ENCODE measurements at places on chromosomes 3 and 15.

DNA sequence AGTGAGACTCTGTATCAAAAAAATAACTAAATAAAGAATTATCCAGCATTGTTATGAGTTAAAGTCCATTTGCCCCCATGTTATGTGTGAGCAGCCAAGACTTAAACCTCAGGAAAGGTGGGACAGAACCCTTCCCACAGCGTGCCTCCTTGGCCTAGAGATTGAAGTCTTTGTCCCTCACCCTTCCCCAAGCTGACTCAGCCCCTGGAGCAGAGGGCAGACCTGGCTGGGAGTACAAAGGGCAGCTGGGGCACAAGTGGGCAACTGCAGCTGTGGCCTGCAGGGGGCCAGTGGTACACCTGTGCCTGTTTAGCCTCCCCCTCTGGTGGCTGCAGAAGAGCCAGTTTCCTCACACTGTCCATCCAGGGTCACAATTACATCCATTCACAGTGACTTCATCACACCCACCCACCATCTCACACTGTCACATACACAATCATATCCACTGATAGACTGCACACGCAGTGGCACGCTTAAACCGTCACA lies 940 bp upstream of the ACY1 start:
- no peak for DNase-seq

DNA sequence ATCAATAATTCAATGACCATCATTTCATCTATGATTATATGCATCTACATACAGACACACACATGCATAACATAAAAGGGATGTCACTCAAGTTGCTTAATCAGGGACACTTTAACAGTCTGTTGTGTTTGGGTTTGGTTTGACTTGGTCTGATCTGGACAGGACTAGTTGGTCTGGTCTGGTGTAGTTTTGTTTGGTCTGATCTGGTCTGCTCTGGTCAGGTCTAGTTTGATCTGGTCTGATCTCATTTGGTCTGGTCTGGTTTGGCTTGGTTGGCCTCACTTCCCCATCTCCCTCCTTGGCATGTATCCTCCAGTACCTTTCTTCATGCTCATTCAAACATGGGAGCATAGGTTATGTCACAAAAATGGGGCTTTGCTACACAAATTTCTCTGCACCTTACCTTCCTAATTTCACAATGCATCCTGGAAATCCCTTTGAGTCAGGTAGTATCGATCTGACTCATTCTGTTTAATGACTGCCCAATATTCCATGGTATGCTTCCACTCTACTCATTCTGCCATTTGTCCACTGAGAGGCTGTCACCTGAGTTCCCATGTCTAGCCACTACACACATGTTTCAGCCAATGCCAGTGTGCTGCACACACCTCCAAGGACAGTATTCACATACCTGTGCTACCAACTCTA lies 73.0 kb upstream of the TPM1 start:
- no peak for DNase-seq

- no peak for DNase-seq
Observed at GRCh38 chr15:33086500-33087121, 107.9 kb downstream of the FMN1 start.

GRCh38 chr3:58072052-58072762 lies 64.0 kb downstream of the FLNB start:
- no peak for DNase-seq

- no peak for DNase-seq
Observed at GRCh38 chr3:13292375-13292774, 127.7 kb downstream of the NUP210 start.

DNA sequence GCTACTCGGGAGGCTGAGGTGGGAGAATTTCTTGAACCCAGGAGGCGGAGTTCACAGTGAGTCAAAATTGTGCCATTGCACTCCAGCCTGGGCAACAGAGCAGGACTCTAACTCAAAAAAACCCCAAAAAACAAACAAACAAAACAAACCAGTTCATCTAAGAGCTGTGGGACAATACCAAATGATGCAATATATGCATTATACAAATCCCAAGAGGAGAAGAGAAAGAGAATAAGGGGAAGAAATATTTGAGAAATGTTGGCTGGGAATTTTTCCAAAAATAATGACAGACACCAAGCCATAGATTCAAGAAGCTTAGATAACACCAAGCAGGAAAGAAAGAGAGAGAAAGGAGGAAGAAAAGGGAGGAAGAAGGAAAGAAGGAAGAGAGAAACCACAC lies 82.5 kb downstream of the KLF13 start:
- DNase-seq = no peak

- no peak for DNase-seq
Observed at GRCh38 chr3:83890763-83891135, 1068.0 kb upstream of the CADM2 start.

- peak; percentile 89 for DNase-seq
Observed at GRCh38 chr3:35664460-35664919, 25.2 kb downstream of the ARPP21 start.

GRCh38 chr3:23760871-23761373 lies 44.8 kb upstream of the UBE2E1 start:
- no peak for DNase-seq

DNA sequence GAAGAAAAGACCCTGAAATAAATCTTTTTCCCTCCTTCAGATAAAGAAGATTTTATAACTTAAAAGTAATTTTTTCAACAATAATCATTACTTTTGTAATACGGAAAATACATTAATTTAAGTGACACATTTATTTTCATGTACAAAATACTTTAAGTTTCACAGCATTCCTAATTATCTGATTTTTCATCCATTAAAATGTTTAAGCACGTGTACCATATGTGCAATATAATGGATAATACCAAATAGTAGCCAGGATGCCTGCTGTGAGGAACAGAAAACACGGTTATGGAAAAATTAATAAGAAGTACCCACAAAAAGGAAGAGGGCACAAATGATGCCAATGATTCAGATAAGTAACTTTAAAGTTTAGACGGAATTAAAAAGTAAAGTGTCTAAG lies 33.5 kb downstream of the ADAM10 start:
- no peak for DNase-seq

- DNase-seq = no peak
Observed at GRCh38 chr3:16186086-16186485, 11.6 kb downstream of the GALNT15 start.

- DNase-seq = no peak
Observed at GRCh38 chr3:153639631-153640030, 477.6 kb downstream of the RAP2B start.

GRCh38 chr3:47851888-47852603 lies 49.1 kb downstream of the DHX30 start:
- DNase-seq = no peak

DNA sequence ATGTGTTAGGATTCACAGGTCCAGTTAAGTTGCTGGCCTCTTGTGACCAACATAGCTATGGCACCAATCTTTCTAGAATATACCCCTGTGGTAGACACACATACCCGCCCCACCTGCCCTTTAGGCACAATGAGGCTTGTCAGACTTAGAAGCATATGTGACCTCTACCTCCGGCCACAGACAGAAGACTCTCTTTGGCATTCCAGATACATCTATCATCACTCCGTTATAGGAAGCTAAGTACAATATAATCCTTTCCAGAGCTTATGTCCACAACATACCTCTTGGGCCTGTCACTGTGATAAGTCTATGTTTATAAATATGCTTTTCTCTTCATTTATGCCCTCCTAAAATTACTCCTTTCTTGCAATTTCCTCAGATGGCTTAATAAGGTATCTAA lies 39.8 kb downstream of the CD47 start:
- no peak for DNase-seq

- DNase-seq = no peak
Observed at GRCh38 chr3:21795921-21796320, 44.9 kb upstream of the ZNF385D start.

DNA sequence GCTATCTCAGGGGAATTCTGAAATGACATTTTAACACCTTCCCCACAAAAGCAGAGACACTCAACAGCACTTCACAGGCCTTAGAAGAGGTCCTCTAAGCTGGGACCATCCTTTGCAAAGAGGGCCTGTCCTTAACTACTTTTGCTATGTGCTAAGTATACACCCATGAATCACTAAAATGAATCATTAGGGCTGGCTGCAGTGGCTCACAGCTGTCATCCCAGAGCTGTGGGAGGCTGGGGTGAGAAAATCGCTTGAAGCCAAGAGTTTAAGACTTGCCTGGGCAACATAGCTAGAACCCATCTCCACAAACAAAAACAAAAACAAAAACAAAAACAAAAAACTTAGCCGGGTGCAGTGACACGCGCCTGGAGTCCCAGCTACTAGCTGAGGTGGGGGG lies 53.9 kb upstream of the MELTF start:
- DNase-seq = no peak

GRCh38 chr3:122415104-122415744 lies 638 bp downstream of the WDR5B start:
- peak; percentile 64 for DNase-seq

- DNase-seq = no peak
Observed at GRCh38 chr15:93985176-93985575, 246.2 kb upstream of the MCTP2 start.

DNA sequence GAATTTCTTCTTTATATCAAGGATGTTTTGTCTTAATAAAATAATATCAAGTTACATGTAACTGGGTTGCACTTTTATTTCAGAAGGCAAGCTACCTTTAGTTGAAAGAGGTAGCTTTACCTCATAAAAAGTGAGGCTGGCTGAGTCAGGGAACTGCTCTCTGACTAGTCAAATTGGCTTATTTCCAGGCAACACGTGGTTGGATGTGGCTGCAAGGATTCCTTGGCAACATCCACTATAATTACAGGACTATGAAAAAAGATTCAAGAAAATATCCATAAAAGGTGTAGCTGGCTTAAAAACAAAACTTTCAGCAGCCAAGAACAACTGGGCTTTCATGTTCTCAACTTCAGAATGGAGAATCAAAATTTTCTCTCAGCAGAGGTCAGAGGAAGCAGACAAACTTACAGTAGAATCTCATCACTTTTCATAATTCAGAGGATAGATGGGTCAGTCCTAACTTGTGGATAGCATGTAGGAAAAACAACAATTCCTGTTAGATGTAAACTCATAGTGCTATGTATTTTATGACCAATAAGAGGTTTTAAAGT lies 779.1 kb downstream of the MECOM start:
- no peak for DNase-seq

- no peak for DNase-seq
Observed at GRCh38 chr3:150790629-150791028, 27.7 kb upstream of the SIAH2 start.

- no peak for DNase-seq
Observed at GRCh38 chr15:75195122-75195765, 6.4 kb upstream of the C15orf39 start.

- no peak for DNase-seq
Observed at GRCh38 chr3:193812078-193812725, 219.2 kb downstream of the OPA1 start.

DNA sequence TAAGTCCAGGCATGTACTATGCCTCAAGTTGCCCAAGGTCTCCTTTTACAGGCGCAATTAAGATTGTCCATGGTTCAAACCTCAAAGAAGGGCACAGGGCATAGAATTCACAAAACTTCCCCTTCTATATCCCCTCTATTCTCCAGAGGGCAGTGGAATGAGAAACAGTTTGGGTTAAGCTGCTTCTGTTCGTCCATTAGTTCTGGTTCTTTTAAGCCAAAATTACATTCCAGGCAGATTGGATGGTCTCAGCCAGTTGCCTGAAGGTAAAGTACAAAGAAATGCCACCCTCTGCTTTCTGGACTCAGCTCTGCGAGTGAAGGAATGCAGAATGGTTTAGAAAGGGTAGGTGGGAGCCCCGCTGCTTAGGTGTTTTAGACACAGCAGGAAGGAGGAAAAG lies 200.7 kb downstream of the GREM1 start:
- no peak for DNase-seq

GRCh38 chr15:40909662-40910630 lies 15.7 kb downstream of the VPS18 start:
- no peak for DNase-seq

GRCh38 chr3:52277972-52278509 lies 408 bp downstream of the WDR82 start:
- no peak for DNase-seq

GRCh38 chr15:33968224-33968623 lies at the start of gene CHRM5:
Gene CHRM5, plus strand, starts transcription at chr15:33968497. Its CDS starts 94,221 bp downstream, at chr15:34062718.
- no peak for DNase-seq

- DNase-seq = no peak
Observed at GRCh38 chr15:88985547-88986393, 72.6 kb upstream of the MFGE8 start.

DNA sequence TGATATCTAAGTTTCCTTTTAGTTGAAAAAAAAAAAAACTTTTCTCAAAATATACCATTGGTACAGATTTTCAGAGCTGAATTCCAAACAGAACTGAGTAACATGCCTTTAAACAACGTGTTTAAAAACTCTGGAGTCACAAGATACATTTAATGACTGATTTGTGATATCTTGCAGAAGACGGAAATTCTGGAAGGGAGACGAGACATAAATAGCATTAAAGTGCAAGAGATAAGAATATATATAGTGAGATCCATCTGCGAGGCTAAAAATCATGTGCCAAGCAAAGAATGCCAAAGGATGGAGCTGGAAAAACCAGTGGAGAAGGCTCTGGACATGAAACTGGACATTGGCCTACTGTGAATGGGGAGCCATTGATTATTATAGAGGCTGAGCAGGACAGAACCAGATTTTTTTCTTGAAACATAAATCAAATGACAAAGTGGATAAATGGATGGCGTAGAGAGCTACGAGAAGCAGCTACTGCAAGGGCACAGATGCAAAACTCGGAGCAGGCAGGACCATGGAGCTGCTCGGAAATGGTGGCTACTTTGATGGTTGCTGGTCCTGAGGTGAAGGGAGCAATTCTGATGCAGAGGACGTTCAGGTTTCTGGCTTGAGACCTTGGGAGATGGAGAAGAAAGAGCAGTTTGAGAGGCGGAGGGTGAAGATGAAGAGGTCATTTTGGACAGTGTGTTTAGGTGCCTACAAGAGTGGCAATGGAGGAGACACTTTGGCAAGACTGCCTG lies 88.8 kb downstream of the CPN2 start:
- peak; percentile 28 for DNase-seq

GRCh38 chr3:56282341-56282740 lies 185.9 kb downstream of the ERC2 start:
- DNase-seq = no peak

- DNase-seq = peak; percentile 50
Observed at GRCh38 chr15:69288011-69288410, 10.7 kb upstream of the PAQR5 start.

GRCh38 chr15:33670567-33670966 lies 297.7 kb upstream of the CHRM5 start:
- DNase-seq = no peak

Measured in left forelimb (tissue), 1 donor.